ENCODE measurements at places on chromosomes 5 and 9.

DNA sequence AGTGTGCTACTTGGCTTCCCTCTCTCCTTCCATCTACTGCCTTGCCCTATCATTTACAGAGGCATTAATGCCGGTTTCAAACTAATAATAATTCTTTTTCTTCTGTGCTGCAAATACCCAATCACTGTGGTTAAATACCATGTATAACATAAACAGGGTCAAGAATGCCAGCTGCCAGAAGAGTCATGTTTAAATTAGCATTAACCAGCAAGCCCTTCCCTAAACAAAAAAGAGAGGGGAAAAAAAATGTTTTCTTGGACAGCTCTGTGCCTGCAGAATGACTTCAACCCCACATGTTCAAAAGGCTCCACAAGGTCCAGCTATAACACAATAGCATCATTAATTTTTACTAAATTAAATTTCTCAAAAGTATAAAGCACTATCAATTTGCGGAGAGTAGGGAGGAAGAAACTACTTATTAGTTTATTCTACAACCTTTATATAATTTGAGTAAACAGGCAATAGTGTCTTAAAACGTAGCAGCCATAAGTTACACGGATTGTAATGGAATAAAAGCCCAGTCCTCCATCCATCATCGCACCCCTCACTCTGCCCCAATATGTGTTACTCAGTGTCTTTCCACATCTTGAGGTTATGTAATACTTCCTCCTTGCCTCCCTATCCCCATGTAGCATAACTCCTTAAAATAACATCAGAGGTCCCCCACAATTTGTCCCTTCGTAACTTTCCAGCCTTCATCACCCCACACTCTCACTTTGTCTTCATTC is 3.9 kb downstream of the LPAR1 start:
- no peak for DNase-seq

DNA sequence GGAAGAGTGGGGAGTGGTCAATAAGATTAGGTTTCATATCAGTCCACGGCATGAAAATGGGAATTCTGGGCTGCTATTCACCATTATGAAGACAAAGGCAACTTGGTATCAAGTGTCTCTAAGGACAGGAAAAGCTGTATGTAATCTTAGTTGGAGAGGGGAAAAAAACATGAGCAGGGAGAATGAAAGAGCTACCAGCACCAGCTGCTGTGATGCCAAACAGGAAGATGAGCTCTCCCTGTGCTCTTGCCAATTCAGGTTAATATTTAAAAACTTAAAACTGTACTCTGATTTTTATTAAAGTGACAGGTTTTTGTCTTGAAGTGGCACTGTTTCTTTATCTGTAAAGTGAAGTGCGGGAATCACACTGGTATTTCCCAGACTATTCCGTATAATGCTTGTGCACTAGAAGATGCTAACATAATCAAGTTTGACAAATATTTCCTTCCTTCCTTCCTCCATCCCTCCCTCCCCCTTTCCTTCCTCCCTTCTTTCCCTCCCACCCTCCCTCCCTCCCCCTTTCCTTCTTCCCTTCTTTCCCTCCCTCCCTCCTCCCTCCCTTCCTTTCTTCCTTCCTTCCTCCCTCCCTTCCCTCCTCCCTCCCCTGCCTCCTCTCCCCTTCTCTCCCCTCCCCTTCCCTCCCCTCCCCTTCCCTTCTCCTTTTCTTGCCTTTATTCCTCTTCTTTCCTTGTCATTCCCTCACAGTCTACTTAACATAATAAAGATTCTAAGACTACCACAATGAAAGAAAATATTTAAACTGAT is 1383.0 kb upstream of the C9orf72 start:
- no peak for DNase-seq

DNA sequence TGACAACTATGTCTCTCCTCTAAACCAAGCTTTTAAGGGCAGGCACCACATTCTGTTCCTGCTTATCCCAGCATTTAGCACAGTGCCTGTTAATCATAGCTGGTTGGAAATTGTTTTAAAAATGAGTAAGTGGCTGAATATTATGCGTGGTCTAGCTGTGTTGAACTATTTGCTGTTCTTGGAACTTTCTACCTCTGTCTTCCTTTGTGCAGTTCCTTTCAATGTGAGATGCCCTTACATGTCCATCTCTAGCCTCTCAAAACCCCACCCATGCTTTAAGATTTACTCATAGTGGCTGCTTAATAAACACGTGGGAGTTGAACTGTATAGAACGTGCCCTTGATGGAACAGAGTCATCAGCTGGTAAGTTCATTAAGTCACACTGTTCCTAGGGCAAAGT is 34.5 kb downstream of the C9orf57 start:
- DNase-seq = no peak

DNA sequence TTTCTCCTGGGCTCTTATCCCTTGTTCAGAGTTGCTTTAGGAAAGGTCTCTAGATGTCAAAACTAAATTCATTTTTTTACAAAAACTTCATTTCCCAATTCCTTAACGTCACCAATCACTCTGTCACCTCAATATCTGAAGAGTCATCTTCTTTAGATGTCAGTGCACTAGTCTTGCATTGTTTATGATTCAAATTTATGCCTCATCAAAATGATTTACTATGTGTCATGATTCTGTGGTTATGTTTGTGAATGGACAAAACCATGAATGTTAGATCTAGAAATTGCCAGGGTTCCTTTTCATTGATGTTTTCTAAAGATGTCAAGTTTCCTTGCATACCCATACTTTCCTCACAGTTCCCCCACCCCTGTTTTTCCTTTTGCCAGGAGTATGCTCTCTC is 21.5 kb downstream of the CWC27 start:
- DNase-seq = no peak

GRCh38 chr9:95383845-95384244 is 66.3 kb upstream of the FANCC start:
- no peak for DNase-seq

- DNase-seq = no peak
Observed at GRCh38 chr5:155001523-155001922, 12.0 kb upstream of the KIF4B start.

- DNase-seq = no peak
Observed at GRCh38 chr5:180604271-180604670, 13.0 kb upstream of the SCGB3A1 start.

DNA sequence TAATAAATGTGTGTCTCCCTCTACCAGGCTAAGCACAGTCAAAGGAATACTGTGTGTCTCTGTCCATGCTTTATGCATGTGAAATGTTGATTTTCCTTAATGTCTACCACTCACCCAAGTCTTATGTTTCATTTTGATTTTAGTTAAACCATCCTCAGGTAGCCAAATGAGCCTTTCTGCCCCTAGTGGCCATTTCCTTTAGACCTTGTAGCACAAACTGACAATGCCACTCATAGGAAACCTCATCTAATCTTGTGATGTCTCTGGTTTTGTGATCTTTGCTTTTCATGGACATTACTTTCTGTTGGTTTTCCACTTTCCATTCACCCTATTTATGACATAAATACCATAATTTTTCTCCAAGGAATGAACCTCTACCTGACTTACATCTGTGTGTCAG is 820.8 kb downstream of the MAT2B start:
- no peak for DNase-seq

- DNase-seq = no peak
Observed at GRCh38 chr9:28801144-28801799, 1228.0 kb upstream of the C9orf72 start.

DNA sequence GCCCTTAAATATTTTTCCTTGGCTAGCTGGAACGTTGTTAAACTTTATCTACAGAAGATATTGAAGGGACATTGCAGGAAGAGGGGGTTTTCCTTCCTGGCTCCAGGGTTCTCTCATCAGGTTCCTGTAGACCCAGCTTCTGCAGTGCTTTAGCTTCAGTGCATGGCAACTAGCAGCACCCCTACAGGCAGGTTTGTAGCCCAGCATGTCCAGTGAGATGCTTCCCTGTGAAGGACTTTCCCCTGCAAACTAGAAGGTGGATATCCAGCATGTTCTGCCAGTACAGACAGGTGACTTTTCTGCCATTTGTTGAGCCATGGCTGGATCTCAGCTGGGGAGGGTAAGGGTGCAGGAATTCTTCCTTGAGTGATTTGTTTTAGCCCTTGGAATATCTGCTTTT is 10.4 kb downstream of the CCL28 start:
- no peak for DNase-seq

DNA sequence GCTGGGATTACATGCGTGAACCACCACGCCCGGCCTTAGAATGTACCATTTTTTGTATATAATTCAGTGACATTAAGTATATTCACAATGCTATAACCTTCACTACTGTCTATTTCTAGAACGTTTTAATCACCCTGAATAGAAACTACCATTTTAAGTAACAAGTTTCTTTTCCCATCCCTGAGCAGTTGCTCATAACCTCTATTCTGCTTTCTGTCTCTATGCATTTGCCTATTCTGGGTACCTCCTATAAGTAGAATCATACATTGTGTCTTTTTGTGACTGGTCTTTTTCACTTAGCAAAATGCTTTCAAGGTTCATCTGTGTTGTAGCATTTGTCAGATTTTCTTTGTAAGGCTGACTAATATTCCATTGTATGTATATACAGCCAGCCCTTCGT is 39.9 kb downstream of the DDX46 start:
- DNase-seq = no peak

GRCh38 chr9:107938801-107939386 is 449.3 kb upstream of the KLF4 start:
- DNase-seq = no peak

GRCh38 chr5:1788828-1789227 is 10.8 kb downstream of the MRPL36 start:
- peak; percentile 64 for DNase-seq

DNA sequence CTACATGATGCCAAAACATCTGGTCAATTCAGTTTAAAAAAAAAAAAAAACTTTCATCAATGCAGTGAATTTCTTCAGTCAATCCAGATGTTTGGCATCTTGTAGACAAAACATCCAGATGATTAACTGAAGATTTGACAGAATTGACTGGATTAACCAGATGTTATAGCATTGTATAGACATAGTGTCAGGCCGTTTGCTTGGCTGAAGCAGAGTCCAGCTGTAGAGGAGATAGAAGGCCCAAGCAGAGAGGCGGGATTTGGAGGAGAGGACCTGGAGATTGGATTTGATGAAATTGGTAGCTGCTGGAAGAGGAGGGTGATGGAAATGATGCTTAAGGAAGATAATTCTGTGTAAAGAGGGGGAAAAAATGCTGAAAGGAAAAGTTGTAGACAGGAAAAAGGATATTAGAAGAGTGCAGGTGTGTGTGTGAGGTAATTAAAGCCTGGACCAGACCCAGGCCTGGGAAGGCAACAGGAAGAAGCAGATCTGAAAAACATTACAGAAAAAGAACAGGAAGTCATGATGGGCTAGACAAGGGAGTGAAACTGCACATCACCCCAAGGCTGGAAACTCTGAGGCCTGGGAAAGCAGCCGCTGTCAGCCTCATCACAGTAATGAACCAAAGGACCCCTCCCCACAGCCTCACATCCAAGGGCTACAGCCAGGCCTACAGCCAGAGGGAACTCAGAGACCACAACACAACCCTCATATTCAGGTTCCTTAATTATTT is 258.3 kb downstream of the CWC27 start:
- no peak for DNase-seq

DNA sequence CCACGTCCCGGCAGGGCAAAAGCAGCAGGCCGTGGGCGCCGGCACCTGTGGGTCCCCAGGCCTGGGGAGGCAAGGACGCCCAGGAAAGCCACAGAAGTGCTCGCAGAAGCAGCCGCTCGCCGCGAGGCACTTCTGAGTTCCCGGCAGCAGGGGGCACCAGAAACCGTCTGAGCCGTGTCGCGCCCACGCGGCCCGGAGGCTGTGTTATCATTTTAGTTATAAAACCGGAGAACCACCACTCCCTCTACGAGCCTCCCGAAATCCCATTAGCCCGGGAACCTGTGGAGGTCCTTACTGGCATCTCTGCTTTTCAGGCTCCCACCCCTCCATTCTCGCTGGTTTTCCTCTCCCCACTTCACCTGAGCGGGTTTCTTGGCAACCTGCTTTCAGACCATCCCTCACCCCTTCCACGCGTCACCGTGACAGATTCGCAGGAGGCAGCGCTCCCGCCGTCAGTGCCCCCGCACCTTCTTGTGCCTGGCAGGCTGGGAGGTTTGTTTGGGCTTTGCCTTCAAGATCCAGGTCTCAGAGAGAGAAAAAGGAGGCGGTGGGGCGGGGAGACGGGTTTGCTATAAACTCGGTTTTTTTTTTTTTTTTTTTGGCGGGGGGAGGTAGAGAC is 2.3 kb downstream of the GDNF start:
- DNase-seq = no peak

DNA sequence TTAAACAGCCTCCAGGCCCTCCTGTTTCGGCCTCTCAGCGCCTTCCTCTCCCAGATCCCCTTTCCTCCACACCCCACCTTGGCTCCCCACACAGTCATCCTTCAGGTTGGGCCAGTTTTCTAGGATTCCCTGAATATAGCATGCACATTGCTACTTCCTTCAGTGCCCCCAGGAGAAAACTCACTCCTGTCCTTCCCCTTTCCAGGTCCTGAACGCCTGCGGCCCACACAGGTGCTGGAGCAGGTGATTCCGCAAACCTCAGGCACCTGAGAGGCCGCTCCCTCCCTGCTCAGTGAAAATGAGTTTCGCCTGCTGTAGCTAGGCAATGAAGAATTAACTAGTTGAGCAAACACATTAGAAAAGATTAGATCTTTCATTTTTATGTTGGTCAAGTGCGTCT is 185.0 kb downstream of the MED10 start:
- DNase-seq = no peak

- DNase-seq = no peak
Observed at GRCh38 chr5:153480401-153480800, 10.1 kb upstream of the GRIA1 start.

DNA sequence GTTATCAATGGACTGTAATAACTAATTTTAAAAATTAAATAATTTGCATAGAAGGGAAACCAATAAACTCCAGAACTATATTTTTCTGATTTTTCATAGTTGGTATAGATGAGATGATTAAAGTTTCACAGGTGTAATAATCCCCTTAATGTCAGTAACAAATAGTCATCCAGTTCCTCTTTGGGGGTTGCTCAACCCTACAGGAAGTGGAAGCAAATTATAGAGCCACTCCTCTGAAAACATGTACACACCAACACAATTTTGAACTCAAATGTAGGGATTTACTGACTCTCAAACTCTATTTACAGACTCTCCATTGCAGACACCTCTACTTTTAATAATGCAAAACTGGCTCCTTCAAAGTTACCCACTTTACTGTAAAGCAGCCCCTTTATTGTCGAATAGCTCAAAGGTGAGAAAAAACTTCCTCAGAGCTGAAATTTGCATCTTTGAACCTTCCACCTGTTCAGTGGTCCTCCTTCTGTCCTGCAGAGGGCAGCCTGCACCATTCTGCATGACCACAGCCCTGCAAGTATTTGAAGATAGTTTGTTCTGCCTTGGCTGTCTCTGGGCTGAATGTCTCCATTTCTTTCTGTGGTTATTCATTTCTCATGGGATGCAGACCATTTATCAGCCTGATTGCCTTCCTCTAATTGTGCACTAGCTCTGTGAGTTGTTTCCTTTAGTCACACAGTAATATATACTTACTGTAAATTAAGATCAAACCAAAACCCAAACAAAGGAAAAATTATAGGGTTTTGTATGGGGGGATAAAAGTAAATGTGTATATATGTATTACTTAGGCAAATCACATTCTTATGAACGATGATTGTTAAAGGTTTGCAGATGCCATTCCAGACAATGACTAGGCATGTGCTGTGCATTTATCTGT is 383.2 kb upstream of the SGCD start:
- DNase-seq = no peak

- DNase-seq = no peak
Observed at GRCh38 chr9:72807765-72808445, 144.9 kb downstream of the ALDH1A1 start.
